Kidney epithelial cell (primary cell): ENCODE measurements at places on chromosomes 12 and 14.

DNA sequence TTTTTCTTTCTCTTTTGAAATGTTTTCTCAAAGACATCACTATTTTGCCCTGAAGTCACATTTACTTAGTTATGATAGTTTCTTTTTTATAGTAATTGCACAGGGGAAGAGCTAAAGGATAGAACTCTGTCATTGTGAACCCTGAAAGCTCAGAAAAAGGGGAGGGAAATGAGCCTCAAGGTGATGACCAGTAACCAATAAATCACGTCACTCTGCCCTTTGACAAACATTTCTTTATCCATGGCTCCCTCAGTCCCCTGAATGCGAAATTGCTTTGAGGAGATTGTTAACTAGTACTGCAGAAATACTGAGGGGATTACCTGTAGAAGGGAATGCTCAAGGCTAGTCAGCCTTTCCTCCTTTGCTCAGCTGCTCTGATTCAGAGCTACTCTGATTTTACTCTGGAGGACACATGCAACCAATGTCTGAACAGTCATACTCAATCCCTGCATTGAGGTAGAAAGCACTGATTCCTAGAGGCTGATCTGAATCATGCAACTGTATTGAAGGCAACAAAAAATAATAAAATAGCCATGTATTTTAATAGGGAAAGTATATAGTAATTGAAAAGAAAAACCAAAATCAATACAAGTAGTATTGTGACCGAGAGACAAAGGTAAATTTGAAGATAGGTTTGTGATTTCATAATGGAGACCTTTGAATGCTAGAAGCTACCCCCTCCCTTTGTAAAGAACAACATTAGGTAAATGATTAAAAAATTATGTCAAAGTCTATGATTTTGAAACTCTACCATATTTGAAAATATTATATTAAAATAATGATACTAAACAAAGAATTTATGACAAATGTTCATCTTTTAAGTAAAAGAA, 24.7 kb downstream of the SLCO1B1 start:
- no peak for DNase-seq

- no peak for DNase-seq
Measured at GRCh38 chr12:4769073-4769472, 48.9 kb downstream of the GALNT8 start.

DNA sequence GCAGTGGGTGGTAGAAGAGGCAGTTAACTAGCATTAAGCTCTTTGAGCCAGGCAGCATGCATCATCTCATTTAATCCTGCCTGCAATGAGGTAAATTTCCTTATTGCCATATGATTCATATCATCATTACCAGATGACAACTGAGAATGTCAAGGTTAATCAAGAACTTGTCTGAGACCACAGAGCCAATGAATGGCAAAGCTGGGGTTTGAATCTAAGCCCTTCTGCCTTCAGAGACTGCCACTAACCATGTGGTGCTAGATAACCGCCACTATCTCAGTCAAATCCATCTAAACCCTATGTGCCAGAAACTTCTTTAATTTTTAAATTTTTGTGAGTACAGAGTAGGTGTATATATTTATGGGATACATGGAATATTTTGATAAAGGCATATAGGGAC, 77.8 kb upstream of the GRIP1 start:
- no peak for DNase-seq

GRCh38 chr12:42761601-42762350, 172.2 kb upstream of the PRICKLE1 start:
- DNase-seq: no peak

DNA sequence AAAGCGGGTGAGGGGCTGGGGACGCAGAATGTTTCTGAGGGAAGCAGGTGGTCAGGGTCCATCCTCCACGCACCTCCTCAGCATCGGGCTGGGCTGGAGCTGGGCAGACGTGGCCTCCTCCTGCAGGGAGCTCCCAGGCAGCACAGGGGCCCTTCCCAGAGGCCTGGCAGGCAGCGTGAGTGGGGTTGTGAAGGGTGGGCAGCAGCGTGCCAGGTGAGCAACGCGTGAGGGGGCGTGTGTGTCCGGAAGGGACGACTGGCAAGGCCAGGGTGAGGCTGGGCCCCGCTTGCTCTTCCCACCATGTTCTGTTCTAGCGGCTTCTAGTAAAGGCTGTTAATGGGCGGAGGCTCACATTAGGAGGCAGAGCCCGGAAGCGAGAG, 17.1 kb downstream of the ANKRD9 start:
- DNase-seq: no peak

DNA sequence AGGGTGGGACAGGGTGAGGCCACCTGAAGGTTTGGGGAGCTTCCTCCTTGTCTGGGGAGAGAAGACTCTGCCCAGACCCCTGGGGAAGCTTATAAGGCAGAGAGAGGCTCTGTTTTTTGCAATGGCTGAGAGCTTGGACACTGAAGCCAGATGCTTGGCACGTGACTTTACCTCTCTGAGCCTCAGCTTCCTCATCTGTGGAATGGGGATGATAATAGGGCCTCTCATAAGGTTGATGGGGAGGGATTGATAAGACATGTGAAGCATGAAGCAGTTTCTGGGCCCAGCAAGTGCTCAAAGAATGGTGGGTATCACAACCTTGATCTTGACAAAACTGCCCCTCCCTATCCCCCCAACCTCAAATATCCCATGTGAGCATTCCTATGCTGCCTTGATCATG, 195.4 kb upstream of the LHX5 start:
- no peak for DNase-seq

- no peak for DNase-seq
Measured at GRCh38 chr14:36553656-36554260, 28.7 kb downstream of the NKX2-8 start.

DNA sequence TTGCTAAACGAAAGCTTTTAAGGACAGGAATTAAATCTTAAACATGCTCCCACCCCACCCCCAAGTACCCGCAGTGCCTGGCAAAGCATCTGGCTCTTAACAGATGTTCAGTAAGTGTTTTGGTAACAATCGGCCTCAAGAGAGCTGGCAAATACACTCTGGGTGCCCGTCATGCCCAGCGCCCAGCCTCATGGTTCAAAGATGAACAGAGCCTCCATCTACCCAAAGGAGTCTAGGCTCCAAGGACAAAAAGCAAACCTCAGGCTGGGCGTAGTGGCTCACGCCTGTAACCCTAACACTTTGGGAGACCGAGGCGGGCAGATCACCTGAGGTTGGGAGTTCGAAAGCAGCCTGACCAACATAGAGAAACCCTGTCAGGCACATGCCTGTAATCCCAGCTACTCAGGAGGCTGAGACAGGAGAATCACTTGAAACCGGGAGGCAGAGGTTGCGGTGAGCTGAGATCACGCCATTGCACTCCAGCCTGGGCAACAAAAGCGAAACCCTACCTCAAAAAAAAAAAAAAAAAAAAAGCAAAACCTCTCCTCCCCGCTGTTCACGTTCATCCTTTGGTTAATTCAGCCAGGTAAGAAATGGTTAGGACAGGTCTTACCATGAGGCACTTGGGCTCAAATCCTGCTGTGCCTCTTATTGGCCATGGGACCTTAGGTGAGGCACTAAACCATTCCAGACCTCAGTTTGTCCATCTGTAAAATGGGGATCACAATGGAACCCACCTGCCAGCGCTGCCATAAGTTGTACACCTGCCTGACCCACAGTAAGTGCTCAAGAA, 151.3 kb downstream of the BCL11B start:
- DNase-seq: no peak

DNA sequence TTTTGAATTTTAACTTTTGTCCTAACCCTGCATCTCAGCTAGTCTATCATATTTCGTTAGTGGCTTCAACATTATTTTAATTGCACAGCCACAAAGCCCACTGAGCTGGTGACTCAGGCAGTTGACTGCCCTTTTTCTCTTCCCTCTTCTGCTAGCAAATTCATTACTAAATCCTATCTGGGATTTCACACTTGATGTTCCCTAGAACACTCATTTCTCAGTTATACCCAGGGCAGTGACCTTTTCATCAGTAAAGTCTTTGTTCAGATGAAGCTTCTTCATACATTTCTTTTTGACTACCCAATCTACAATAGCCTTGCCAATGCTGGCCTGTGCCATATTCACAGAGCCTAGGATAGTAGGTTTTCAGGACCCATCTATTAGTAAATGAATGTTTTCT, 107.0 kb downstream of the ATXN7L3B start:
- no peak for DNase-seq

GRCh38 chr12:132148368-132149045, 4.2 kb downstream of the NOC4L start:
- no peak for DNase-seq

- no peak for DNase-seq
Measured at GRCh38 chr12:48121522-48121921, 2.4 kb downstream of the PFKM start.

DNA sequence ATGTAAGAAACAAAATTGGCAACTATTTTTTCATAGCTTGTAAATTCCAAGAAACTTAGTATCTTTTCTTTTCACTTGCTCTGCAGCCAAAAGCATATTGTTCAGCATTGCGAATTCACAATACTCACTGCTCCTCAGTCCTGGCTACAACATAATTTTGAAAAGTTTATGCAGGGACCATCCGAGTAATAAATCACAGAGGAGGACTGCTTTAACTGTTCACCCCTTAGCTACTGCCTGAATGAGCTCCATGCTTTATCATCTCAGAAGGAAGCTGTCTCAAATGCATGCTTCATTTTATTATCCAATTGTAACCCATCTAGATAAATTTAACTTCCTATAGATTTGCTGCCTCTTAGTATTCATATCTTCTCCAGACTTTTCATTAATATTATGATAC, 827.8 kb downstream of the DIO2 start:
- DNase-seq: no peak

- DNase-seq: no peak
Measured at GRCh38 chr14:55136885-55137786, 8.1 kb downstream of the LGALS3 start.

DNA sequence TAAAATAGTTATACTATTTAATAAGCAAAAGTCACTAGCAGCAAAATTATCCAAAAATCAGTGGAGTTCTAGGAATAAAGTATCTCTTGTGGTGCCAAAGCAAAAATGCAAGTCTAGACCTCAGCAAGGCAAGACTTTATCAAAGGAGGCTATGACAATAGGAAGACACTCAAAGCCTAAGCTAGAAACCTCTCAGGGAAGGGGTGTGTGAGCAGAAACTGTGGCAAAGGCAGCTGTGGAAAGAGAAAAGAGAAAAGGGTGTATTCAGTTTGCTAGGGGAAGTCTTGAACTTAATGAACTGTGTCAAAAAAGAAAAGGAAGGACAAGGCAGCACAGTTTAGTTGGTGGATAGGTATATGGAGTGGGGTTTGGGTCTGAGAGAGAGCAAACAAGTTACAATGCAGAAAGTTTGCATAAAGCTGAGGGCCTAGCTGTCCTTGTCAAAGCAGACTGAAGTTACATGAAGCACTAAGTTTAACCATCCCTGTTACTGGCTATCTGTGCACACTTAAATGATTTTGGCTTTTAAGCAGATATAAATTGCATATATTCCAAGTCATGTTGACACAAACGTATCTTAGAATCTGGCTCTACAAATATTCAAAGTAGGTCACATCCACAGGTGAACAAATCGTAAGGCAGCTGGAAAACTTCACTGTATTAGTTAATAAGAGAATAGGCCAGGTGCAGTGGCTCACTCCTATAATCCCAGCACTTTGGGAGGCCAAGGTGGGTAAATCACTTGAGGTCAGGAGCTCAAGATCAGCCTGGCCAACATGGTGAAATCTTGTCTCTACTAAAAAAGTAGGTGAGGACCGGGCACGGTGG, 31.0 kb upstream of the AMN1 start:
- DNase-seq: no peak

DNA sequence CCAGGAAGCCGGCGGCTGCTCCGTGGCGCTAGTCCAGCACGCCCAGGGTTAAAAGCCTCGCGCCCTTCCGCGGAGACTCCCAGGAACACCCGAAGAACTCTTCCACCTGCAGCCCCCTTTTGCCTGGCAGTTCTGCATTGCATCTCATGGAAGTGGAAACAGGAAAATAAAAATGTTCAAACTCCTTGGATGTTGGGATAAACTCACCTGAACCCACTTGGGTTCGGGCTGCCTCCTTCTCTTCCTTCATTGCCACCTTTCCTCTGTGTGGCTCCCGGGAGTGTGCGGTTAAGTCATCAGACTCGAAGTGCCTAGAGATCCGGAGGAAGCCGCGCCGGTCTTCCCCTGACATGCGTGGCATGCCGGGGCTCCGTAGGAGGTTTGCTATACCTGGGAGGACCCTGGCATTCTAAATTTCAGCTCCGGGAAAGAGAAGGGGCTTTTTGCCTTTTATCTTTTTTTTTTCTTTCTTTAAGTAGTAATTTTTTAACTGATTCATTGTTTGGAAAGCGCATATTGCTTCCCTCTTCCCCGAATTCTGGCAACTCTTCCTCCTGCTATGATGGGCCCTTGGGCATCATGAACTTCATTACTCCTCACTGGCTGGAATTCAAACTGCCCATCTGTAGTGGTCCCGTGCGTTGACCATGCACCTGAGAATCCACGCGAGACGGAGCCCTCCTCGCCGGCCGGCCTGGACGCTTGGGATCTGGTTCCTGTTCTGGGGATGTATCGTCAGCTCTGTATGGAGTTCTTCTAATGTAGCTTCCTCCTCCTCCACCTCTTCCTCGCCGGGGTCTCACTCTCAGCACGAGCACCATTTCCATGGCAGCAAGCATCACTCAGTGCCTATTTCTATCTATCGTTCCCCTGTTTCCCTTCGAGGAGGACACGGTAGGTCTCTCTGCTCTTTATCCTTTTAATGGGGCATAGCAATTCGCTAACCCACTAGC, 931.4 kb downstream of the DIO2 start:
- no peak for DNase-seq

- no peak for DNase-seq
Measured at GRCh38 chr14:90567991-90568390, 171.2 kb downstream of the CALM1 start.

DNA sequence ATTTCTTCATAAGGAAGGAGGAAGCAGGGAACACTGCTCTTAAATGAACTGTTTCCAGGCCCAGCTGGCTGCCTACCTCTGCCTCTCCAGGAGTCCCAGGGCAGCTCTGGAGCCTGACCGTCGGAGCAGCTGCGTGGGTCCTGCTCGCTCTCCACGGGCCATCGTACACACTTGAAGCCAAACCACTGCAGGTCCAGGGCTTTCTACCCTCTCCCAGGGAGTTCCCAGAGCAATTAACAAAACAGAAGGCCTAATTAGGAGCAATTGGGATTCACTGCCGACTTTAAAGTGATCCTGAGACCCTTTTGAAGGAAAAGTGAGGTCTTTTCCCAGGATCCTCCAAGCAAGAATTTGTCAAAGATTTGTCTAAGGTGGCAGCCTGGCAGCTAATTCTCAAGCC, 76.9 kb downstream of the OTX2 start:
- DNase-seq: no peak

- DNase-seq: peak; percentile 67
Measured at GRCh38 chr12:131865180-131865875, 29.1 kb upstream of the ULK1 start.

- no peak for DNase-seq
Measured at GRCh38 chr12:3727354-3727753, 25.6 kb downstream of the CRACR2A start.
